Nephron progenitor cell (in vitro differentiated cells): ENCODE measurements at places on chromosomes 16 and 17.

- DNase-seq, result no peak
Measured at GRCh38 chr17:62307196-62307595, 73.2 kb upstream of the EFCAB3 start.

DNA sequence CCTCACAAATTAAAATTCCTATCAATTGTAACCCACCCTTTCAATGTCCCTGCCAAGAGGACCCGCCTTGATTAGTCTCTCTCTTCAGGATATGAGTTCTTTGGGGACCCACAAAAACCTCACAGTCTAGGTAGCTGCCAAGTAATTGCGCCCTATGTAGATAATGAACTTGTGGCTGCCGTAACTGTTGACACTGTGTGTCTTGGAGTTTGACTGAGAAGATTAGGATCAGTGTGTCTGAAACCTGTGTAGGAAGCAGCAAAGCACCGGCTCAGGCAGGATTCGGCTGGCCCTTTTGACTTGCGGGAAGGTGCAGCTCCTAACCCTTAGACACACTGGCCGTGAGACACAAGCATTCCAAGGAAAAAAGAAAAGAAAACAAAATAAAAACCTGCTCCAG is 17.8 kb upstream of the SLC6A4 start:
- DNase-seq, result no peak

- peak; percentile 54 for DNase-seq
Measured at GRCh38 chr17:8163978-8164814, 1.4 kb upstream of the VAMP2 start.

GRCh38 chr16:72884037-72884436 is 163.9 kb downstream of the ZFHX3 start:
- DNase-seq, result no peak

DNA sequence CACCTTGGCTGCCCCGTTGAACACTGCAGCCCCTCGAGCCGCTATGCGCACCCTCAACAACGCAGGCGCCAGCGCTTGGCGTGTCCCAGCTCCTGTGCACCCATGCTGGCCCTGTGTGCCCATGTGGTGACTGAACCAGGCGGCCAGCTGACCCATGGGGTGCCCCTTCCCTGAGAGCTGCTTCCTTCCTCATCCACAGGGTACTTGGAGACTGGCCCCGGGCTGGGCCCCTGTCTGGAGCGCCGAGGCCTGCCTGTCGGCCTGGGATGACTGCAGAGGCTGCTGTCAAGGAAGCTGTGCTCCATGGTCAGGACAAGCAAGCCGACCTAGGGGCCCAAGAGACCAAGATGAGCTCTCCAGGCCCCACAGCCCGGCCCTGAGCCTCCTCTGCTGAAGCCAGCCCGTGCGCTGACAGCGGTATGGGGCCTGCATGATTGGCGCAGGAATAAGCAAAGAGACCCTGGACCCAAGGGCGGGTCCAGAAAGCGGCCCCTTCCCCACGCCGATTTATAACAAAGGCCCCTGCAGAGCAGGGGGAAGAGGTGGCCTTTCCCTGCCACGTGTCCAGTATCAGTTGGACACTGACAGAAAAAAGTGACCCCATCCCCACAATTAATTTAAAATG is 21.6 kb upstream of the BAHCC1 start:
- no peak for DNase-seq

DNA sequence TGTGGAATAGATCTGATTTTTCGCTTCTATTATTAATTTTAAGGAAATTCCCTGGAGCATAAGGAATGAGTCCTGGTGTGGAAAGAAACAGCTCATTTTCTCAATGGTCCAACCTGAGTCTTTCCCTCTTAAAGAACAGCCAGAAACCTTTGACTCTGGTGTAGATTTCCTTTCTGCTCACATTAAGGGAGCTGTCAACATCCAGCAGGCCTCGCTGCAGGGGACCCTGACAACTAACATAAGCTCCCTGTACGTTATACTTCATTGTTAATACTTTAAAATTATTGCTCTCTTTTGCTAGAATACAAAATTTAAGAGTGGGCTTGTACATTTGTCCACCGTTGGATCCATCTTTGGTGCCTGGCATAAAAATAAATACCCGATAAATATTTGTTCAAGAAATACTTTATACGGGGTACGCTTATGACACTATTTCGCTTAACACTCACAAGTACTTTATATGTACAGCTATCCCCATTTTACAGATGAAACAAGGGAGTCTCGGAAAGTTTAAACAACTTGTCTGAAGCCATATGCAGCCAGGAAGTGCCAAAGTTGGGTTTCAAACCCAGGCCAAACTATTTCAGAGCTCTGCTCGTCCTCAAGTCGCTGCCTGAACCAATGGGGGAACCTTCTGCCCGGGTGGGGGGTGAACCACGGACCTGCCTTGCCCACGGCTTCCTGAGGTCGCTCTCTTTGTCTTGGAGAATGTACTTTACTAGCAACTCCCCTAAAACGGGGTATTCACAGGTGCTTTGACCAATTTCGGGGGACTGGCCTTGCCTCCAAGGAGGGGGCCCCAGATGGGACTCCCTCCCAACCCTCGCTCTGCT is 611 bp downstream of the SMARCE1 start:
- DNase-seq, result peak; percentile 31

DNA sequence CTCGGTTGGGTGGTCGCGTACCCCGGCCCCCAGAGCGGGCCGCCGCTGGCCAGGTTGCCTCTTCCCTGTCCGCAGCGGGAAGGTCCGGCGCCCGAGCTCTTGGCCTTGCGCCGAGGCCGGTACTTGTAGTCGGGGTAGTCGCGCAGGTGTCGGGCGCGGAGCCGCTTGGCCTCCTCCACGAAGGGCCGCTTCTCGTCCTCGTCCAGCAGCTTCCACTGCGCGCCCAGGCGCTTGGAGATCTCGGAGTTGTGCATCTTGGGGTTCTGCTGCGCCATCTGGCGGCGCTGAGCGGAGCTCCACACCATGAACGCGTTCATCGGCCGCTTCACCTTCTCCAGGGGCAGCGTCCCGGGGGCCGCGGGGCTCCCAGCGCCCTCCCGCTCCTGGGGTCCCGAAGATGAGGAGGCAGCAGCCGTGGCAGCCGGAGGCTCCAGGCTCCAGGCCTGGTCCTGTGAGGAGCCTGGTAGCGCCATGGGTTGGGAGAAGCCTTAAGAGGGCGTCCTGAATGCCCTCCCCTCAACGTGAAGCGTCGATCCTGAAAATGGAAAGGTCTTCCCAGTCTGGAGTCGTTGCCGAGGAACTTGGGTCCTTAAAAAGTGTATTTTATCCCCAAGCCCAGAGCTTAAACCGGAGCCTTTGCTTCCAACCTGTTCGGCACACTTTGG is 558 bp downstream of the SOX15 start:
- peak; percentile 79 for DNase-seq

- DNase-seq, result peak; percentile 50
Measured at GRCh38 chr17:35849469-35850348, 19.0 kb downstream of the HEATR9 start.

DNA sequence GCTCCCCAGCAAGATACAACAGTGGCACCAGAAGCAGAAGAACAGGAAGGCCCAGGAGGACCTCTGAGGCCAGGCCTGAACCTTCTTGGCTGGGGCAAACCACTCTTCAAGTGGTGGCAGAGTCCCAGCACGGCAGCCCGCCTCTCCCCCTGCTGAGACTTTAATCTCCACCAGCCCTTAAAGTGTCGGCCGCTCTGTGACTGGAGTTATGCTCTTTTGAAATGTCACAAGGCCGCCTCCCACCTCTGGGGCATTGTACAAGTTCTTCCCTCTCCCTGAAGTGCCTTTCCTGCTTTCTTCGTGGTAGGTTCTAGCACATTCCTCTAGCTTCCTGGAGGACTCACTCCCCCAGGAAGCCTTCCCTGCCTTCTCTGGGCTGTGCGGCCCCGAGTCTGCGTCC is 11.9 kb downstream of the CES3 start:
- DNase-seq, result no peak

GRCh38 chr16:12461201-12461600 is 342.5 kb downstream of the CPPED1 start:
- DNase-seq, result no peak

- DNase-seq, result no peak
Measured at GRCh38 chr17:49553676-49554335, 21.9 kb upstream of the NXPH3 start.

GRCh38 chr16:29940656-29941055 is 14.6 kb upstream of the KCTD13 start:
- DNase-seq, result no peak

DNA sequence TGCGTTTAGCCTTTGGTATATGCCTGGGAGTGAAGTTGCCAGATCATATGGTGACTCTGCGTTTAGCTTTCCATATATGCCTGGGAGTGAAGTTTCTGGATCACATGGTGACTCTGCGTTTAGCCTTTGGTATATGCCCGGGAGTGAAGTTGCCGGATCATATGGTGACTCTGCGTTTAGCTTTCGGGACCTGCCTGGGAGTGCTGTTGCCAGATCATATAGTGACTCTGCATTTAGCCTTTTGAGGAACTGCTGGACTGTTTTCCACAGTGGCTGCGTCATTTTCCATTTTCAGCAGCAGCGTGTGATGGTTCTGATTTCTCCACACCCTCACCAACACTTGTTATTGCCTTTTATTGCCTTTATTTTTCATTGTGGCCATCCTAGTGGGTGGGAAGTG is 73.0 kb downstream of the OR1D5 start:
- no peak for DNase-seq

DNA sequence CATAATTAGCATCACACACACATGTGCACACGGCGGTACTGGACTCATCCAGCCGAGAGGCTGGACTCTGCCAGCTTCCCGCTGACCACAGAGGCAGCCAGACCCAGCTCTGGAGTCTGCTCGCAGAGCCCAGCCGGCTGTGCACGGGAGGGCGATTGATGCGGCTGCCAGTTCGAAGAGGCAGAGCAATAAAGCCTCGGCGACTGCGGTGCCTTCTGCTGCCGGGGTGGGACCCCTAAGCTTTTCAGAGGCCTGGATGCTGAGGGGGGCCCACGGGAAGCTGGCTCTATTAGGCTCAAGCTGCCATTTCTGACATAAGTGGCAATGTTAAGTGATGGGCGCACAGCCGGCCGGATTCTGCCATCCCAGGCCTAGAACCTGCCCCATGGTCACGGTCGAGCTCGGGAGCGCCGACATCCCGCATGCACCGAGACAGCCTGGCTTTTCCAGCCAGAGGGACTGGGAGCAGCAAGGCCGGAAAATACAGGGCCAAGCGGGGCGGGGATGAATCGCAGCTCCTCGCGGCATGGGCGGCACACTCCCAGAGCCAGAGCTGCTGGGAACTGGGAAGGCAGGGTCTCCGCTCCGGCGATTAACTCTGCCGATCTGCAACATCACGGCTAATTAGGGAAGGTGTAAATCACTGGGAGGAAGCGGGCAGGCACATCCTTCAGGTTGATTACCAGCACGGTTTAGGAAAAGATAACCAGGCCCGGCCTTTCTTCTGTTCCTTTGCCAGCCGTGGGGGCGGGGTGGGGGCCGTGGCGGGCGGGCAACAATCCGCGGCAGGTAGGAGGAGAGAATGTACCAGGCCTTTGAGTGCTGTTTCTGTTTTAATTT is 57.7 kb downstream of the TBC1D16 start:
- peak; percentile 59 for DNase-seq

DNA sequence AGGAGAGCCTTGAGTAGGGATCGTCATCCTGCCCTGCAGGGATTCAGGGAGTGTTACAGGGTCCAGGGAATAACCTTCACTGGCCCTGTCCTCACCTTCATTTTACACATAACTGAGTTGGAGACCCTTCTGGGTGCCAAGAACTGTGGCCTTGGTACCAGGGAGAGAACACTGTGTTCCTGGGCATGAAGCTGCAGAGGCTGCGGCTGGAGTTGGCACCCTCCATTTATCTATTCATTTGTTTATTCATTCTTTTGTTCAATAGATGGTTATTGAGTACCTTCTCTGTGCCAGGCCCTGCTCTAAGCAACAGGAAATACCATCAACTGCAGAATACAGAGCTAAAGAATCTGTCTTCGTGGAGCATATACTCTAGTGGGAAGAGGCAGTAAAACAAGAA is 6.7 kb downstream of the ABCC3 start:
- DNase-seq, result no peak

DNA sequence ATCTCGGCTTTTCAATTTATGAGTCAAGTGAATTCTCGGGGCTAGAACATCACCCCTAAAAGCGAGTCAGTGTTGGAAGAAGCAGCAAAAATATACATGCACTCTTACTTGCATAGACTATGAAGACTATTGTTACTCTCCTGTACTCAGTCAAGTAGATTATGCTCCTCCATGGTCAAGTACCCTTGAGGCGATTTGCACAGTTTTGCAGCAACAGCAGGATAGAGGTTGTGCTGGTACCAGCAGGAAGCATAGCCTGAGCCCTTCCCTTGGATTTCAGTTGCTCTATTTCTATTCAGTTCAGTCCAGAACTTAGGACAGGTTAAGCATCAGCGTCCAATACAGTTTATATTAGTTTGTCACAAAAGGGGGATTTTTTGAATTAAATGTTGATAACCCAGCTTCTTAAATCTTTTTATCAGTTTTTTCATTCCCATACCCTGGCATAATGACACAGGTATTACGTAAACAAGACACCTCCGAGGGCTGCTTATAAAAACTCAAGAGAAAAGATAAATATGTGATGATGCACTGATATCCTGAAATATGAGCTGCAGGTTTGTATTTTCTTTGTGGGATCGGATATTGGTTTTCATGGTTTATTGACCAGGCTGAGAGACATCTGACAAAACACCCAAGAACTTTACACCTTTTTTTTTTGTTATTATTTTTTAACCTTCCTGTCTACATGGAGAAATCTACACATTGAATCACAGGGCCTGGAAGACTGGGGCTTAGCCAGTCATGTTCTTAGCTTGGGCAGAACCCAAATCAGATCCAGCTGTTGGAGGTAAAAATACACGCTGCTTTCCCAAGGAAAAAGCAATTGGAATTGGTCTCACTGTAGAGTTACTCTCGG is 144.1 kb downstream of the PITPNC1 start:
- DNase-seq, result no peak

DNA sequence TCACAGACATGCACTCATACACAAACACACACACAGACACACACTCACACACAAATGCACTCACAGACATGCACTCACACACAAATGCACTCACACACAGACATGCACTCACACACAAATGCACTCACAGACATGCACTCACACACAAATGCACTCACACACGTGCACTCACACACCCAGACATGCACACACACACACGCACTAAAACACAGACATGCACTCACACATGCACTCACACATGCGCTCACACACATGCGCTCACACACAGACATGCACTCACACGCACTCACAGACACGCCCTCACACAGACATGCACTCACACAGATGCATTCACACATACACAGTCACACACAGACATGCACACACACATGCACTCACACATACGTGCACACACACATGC is 2.7 kb upstream of the ZNF469 start:
- no peak for DNase-seq
